Activated CD4-positive, alpha-beta memory T cell treated with anti-CD3 and anti-CD28 coated beads for 36 hours (primary cell): ENCODE measurements at places on chromosomes 13 and 19. TPM values are rescaled to one million over a fixed set of nuclear protein-coding genes. Genes with fewer than 3 reads are reported as not detected.

GRCh38 chr13:36031490-36031889 lies 99.7 kb downstream of the DCLK1 start:
- no peak for DNase-seq

DNA sequence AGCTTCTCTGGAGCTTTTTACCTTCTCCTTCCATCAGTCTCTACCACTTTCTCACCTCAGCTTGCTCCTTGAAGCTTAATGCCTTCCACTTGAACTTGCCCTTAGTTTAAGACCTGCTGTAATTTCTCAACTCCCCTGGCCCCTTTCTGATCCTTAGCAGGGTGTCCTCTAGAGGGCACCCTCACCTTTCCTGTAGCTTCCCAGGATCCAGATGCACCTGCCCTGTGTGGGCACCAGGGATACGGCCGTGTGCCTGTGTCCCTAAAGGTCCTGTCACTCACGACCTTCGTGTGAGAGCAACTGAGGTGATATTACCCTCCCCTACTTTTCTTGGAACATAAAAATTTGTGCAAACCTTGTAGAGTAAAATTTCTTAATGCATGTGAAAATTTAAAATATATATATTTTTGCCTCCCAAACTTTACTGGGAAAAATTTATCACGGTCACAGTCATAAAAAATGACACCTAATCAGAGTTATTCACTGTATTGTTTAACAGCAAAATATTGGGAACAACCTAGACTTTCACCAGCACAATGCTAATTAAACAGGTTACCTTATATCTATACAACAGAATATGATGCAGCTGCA lies 46.4 kb downstream of the PSG3 start:
- peak; percentile 13 for DNase-seq

DNA sequence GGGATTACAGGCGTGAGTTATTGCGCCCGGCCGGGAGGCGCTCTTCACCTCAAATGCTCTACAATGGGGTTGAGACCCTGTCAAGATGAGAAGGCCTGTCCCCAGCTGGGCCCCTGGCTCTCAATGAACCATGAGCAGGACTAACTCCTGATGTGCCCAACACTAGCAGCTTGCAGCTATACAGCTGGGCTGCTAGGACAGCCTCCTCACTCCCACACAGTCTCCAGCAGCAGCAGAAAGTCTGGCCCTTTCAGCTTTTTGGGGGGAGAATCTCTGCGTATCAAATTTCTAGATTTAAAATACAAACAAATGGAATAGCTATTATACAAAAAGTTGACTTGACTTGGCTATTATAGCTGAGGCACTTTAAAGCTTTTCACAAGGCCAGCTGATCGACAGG lies 30.2 kb downstream of the TMTC4 start:
- DNase-seq = no peak

DNA sequence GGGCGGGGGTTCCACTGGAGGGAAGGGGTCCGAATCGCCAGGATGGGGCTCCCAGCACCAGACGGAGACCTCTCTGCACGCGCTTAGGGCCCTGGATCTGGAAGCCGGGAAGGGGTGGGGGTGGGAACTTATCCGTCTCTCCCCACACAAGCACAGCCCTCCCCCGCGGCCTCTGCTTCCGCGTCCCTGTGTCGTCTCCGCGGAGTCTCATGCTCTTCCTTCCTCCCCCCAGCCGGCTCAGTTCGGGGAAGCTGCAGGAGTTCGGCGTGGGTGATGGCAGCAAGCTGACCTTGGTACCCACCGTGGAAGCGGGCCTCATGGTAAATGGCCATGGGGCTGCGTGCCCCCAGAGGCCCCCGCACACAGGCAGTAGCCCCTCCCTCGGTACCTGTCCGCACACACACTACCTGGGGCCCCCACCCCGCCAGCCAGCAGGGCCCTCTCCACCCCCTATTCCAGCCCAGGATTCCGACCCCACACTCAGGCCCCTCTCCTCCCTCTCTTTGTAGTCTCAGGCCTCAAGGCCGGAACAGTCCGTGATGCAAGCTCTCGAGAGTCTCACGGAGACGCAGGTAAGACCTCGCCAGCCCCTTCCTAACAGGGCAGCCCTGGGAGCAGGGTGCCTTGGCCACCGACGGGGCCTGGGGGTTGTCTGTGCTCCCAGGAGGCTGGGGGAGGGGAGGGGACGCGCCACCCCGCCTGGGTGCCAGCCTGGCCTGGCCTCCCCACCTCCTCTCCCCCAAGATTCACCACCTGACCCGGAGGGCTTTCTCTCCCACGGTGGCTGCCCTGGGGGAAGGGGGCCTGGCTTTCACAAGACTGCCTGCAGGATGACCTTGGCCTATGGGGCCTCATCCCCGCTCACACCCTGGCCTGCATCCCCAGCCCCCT lies 3.2 kb downstream of the MIDN start:
- peak; percentile 81 for DNase-seq

- DNase-seq = no peak
Observed at GRCh38 chr19:29760752-29761502, 45.9 kb upstream of the C19orf12 start.

- DNase-seq = no peak
Observed at GRCh38 chr19:30744741-30745475, 372.7 kb downstream of the ZNF536 start.

DNA sequence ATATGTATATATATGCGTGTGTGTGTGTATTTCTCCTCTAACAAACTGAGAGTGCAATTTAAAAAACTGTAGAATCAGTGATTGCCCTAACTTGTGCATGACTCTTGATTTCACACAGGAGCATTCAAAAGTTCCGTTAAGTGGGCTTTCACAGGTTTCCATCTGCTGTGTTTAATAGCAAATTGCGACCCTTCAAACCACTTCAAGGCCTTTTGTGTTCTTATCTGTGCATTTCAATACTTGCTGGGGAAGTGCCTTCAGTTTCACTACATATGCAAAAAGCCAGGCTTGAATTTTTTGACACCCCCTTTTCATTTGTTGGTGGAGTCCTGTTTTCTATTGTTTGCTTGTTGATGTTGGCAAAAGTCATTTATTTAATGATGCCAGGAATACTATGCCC lies 158.0 kb downstream of the TM9SF2 start:
- no peak for DNase-seq

DNA sequence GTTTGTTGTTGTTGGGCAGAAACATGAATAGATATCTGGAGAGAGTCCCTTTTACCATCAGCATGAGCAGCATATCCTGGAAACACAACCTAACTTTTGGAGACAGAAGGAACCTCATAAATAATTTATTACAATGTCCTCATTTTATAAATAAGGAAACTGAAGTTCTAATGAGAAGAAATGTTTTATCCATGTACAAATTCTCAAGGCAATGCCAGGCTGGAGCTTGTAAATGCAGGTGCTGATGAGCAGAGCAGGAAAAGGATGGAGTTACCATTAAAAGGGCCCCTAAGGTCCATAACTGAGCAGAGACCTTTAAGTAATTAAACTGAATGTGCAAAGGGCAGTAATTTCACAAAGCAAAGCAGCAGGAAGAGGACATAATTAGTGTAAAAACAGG lies 17.3 kb downstream of the LCP1 start:
- DNase-seq = no peak

DNA sequence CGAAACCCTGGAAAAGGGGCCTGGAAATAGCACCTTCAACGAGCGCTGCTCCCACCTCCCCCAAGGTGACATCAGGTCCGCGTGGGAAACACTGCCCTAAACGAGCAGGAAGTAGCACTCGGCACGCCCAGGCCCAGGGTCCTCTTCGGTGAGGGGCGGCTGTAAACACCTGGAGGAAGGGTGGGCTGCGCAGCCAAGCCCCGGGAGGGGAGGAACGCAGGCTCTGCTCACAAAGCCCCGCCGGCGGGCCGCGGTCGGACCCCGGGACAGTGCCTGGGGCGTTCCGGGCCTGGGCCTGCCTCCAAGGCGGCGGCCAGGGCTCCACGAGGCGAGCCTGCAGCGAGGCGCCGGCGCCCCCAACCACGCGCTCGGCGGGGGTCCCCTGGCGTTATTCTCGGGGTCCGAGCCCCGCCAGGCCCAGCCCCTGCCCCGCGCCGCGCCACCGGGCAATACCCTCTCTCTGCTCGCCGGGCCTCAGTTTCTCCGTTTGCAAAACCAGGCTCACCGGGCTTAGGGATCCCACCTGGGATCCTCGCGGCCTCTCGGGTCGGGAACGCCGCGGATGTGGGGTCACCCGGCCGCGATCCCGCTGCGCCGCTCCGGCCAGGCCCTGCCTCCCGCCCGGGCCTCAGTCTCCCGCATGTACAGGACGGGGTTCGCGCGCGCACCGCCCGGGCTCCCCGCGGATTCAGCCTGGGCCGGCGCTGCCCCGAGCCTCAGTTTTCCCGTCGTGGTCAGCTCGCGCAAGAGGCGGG lies 630 bp downstream of the RNF126 start:
- DNase-seq = peak; percentile 84

DNA sequence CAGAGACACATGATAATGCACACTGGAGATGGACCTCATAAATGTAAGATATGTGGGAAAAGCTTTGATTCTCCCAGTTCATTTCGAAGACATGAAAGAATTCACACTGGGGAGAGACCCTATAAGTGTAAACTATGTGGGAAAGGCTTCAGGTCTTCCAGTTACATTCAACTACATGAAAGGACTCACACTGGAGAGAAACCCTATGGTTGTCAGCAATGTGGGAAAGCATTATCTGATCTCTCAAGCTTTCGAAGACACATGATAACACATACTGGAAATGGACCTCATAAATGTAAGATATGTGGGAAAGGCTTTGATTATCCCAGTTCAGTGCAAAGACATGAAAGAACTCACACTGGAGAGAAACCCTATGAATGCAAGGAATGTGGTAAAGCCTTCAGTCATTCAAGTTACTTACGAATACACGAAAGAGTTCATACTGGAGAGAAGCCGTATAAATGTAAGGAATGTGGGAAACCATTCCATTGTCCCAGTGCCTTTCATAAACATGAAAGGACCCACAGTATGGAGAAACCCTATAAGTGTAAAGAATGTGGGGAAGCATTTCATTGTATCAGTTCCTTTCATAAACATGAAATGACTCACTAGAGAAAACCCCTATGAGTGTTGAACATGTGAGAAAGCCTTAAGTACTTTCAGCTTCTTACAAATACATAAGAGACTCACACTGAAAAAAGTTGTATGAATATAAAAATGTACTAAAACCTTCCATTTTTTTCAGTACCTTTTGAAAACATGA lies 14.7 kb downstream of the ZNF441 start:
- DNase-seq = no peak

DNA sequence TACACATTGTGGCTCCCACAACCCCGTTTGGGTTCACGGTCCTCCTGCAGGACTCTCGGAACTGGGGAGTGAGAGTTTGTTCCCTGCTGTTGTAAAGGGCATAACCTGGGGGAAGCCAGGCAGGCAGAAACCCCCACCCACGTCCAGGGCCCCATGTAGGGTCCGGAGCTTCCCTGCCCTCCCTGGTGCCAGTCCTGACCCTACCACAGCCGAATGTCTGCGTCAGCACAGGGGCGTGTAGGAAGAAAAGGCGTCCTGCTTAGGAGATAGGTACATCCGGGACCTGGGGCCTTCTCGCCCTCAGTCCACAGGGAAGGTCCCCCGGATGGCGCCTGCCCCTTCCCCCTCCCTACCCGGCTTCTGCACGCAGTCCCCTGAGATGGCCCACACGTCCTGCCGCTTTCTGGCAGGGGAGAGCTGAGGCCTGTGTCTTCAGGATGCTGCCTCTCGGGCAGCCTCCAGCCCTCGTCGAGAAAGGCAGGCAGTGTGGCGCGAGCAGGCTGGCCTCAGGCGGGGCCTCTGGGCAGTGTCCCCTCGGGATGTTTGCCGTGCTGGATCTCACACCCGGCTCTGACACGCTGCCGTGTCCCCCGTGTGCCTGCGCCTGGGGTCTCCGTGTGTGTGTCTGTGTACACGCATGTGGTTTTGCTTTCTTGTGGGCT lies 19.1 kb downstream of the CSNK1G2 start:
- no peak for DNase-seq

DNA sequence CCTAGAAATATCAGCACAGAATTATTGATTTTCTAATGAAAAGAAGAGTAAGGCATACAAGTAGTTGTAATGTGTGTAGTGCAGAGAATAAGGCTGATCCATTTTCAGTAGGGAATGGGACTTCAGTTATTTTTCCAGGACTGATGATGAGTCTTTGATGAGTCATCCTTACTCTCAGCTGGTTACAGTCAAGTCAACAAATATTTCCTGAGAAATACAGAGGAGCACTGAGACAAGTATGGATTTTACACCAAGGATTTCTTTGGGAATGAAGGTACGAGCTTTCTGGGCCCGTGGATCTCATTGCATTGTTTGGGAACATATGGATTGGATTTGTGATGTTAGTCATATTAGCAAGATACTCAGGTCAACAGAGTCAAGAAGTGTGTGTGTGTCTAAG lies 502.7 kb downstream of the FGF9 start:
- no peak for DNase-seq

DNA sequence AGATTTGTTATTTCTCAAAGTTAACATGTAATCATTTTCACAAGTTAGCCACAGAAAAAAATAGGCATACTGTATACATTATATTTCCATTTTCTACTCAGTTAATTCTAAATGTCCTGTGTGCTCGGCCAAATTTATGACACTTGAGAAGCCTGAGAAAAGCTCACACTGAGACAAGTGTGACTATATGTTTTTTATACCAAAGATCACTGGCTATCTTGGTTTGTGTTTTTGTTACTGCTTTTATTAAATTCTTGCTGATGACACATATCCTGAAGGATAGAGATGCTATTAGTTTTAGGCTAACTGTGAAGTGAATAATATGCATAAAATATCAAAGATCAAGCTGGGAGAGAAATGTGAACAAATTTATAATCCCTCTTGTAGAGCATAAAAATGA lies 49.3 kb upstream of the IL17D start:
- no peak for DNase-seq

DNA sequence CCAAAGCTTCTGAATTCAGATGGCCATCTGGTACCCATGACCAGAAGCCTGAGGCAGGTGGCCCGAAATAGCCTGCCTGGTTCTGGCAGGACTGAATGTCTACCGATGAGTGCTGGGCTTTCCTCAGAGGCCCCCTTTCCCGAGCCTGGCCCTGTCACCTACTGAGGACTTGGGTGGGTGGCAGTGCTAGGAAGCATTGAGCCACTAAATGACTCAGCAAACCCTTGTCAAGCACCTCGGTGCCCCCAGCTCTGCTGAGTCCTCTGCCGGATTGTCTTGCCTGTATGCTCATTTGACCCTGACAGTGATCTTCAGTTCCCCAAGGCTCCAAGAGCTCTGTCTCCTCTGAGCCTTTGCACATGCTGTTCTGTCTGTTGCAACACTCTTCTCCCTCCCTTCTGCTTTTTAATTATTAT lies 17.9 kb downstream of the PPP1R37 start:
- peak; percentile 30 for DNase-seq

- no peak for DNase-seq
Observed at GRCh38 chr13:35977060-35977459, 154.1 kb downstream of the DCLK1 start.

- no peak for DNase-seq
Observed at GRCh38 chr19:54262066-54262465, 5.0 kb upstream of the LILRB5 start.

Gene FNDC3A
- 21.6 TPM for total RNA-seq

Gene PTH2
- not detected for total RNA-seq

Gene ANGPTL8
- total RNA-seq = not detected

Gene TMEM190
- total RNA-seq = not detected

Gene GPC5
- total RNA-seq = 0.29 TPM

Gene TEX29
- 0.39 TPM for total RNA-seq

Gene SLC25A41
- not detected for total RNA-seq

Gene PSG11
- not detected for total RNA-seq
